A549 treated with Hydrocortisone at 1 μM for 4 hours (cell line): ENCODE measurements at places on chromosomes 4 and X. TPM values are rescaled to one million over a fixed set of nuclear protein-coding genes. Genes with fewer than 3 reads are reported as not detected.

The RIPPLY1 gene
- total RNA-seq: 0.10 to 0.12 TPM in 2 of 5 replicates, not detected in the others

The PPP2R2C gene
- 31.0 to 37.7 TPM (median 35.7 TPM) in 5 replicates for total RNA-seq

The WNK3 gene
- total RNA-seq: 0.01 to 0.08 TPM (median 0.05 TPM) in 5 replicates

The SEPTIN11 gene
- total RNA-seq: 27.8 to 56.4 TPM (median 37.6 TPM) in 5 replicates

The PRR32 gene
- not detected in 5 replicates for total RNA-seq

The ZNF630 gene
- 0.14 to 0.40 TPM (median 0.21 TPM) in 5 replicates for total RNA-seq

The PPEF2 gene
- not detected in 5 replicates for total RNA-seq

The CTAG2 gene
- not detected in 5 replicates for total RNA-seq

The DCLK2 gene
- 8.2 to 10.1 TPM (median 8.6 TPM) in 5 replicates for total RNA-seq

The AMBN gene
- total RNA-seq: not detected in 5 replicates

The EPGN gene
- total RNA-seq: 0.50 TPM in 1 of 5 replicates, not detected in the others
